ENCODE measurements at places on chromosomes 1 and 21. TPM values are rescaled to one million over a fixed set of nuclear protein-coding genes. Genes with fewer than 3 reads are reported as not detected.

The GJA5 gene
- not detected for total RNA-seq

The IVL gene
- total RNA-seq = not detected

DNA sequence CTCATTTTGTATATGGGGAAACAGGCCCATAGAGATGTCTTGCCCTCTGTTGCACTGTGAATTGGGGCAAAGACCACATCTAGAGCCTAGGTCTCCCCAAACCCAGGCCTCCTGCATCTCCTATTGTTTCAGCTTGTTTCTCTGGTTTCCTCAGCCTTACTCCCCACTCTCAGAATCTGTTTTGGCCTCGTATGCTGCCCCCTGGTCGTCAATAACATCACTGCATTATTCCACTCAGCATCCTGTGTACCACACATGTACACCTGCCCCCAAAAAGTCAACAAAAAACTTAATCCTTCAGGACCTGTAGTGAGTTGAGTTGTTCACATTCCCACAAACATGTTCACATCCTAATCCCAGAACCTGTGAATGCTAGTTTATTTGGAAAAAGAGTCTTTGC, 184.8 kb downstream of the BRINP2 start:
- no peak for DNase-seq

The LRRC39 gene
- total RNA-seq = 0.97 TPM

GRCh38 chr1:214551436-214552173, at the start of gene PTPN14:
Gene PTPN14, minus strand, starts transcription at chr1:214551602. Its CDS starts 86,799 bp downstream, at chr1:214464803.
- DNase-seq = no peak

The CRABP2 gene
- 4.5 TPM for total RNA-seq

GRCh38 chr1:145858238-145858900, 512 bp downstream of the PIAS3 start:
- DNase-seq = peak; percentile 70

DNA sequence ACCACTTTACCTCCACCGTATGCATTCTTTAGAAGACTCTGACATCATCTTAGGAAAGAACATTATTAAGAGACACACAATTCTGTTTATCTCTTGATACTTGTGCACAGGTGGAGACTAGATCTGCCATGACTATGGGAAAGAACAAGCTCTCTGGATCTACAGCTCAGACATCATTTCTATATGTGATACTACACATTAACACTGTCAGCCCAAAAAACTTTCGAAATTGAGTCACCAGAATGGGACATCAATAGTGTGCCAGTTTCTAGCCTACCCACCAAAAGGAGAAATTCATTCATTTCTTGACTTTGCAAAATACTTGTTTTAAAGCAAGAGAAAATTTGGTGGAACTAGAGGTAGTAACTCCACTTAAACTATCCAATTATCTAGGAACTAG, 6.0 kb upstream of the EVI5 start:
- no peak for DNase-seq

The TSPAN2 gene
- 14.2 TPM for total RNA-seq

GRCh38 chr1:214557952-214558735, 6.7 kb upstream of the PTPN14 start:
- no peak for DNase-seq

GRCh38 chr1:214400131-214400530, 119.2 kb downstream of the SMYD2 start:
- DNase-seq = no peak

The TIE1 gene
- not detected for total RNA-seq

The RAB3B gene
- 0.02 TPM for total RNA-seq

DNA sequence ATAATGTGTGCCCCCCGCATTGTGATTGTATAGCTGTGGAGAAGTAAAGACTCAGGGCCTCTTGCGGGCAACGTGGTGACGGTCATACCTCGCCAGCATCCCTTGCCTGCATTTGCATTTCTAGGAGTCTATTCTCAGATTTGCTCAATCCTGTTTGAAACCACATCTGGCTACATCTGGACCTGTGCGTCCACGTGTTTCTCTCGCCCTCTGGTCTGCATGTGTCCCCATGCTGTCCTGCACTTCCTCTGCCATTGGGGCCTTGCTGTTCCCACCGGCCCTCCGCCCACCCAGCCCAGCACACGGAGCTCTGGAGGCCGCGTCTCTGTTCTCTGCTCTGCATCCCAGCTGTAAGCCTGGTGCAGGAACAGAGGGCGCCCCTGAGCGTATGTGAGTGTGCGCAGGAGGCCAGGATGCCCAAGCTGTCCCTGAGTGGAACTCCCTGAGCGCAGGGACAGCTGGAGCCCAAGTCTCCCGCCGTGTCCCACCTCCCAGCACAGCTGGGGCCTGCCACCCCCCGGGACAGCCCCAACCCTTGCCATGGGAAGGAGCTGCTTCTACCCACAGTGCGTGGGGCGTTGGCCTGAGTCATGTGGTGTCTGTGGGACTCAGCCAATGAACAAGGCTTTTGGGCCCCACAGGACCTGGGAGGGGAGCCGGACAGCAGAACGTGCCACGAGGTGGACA, 1.6 kb downstream of the KRTAP10-2 start:
- no peak for DNase-seq

DNA sequence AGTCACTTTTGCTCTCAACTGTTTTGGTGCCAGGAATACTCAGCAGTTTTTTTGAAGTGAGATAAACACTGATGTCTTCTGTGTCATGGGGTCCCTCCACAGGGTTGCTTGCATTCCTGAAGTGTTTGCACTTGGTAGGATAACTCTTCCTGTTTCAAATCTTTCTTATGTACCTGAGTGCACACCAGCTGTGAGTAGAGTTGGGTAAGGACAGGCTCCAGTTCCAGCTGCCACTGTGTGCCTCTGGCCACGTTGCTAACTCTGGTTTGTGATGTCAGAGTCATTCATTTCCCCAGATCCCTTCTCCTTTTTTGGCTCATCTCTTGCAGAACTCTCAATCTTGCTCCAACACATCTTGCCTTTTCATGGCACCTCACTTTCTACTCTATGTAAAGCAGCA, 356.3 kb upstream of the B3GALT2 start:
- DNase-seq = no peak

- DNase-seq = no peak
These were observed 91.4 kb upstream of the S1PR1 start for GRCh38 chr1:101145449-101145820.

- DNase-seq = no peak
These were observed 124.5 kb downstream of the GREM2 start for GRCh38 chr1:240487493-240487892.

The GJA8 gene
- not detected for total RNA-seq

The FYB2 gene
- total RNA-seq = not detected

- no peak for DNase-seq
These were observed 1.5 kb upstream of the CLCNKA start for GRCh38 chr1:16020325-16020724.

- no peak for DNase-seq
These were observed 61.4 kb upstream of the DIRAS3 start for GRCh38 chr1:68111519-68112436.

- no peak for DNase-seq
These were observed 28.1 kb upstream of the B3GALNT2 start for GRCh38 chr1:235532360-235532759.

GRCh38 chr1:31800674-31800967, 15.2 kb downstream of the SPOCD1 start:
- DNase-seq = no peak

DNA sequence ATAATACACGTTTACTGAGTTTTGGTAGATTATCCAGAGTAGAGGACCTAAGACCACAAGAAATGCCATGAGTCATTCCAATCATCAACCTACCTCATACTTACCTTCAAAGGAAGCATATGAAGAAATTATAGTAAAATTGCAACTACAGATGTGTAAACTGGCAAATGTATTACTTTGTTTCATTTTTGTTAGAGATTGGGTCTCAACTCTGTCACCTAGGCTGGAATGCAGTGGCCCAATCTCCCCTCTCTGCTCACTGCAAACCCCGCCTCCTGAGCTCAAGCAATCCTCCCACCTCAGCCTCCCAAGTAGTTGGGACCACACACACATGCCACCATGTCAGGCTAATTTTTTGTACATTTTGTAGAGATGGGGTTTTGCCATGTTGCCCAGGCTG, 5.2 kb downstream of the TMCO1 start:
- DNase-seq = no peak

GRCh38 chr1:10596780-10597179, 122.0 kb downstream of the PEX14 start:
- DNase-seq = no peak

The LCE3D gene
- total RNA-seq = not detected

DNA sequence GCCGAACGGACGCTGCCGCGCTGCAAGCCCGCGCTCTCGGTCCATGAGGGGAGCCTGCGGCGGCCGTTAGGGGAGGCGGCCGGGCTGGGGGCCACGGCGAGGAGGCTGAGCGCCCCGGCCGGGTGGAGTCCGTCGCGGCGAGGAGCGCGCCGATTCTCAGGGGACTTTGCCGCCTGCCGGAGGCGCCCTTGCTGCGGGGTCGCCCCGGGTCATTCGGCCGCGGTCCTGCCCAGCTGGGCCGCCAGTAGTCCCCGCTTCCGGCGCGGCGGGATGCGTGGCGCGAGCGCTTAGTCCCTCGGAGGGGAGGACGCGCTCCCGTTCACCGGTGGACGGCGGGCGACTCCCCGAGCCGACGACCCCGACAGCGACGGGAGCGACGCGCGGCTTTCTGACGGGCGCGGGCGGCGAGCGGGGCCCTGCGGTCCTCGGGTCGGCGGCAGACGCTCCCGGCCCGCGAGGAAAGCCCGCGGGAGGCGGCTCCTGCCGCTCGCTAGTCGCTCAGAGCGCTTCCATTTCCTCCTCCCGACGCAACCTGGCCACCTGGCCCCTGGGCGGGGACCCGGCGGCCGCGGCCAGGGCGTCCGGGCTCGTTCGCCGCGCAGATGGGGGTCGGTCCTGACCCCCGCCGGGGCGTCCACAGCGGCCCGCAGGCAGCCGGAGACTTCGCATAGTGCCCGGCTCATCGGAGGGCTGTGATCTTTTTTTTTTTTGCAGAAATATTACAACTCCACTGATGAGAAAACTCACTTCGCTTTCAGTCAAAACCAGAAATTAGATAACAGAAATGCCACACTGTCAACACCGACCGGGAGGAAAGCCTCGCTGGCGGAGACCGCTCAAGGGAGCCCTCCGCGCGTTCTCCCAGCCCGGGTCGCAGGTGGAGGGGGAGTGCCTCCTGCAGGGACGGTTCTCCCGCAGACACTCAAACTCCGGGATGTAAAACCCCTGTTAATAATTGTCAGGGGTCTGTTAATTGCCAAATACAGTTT, 641 bp upstream of the ZBTB21 start:
- DNase-seq = peak; percentile 25

DNA sequence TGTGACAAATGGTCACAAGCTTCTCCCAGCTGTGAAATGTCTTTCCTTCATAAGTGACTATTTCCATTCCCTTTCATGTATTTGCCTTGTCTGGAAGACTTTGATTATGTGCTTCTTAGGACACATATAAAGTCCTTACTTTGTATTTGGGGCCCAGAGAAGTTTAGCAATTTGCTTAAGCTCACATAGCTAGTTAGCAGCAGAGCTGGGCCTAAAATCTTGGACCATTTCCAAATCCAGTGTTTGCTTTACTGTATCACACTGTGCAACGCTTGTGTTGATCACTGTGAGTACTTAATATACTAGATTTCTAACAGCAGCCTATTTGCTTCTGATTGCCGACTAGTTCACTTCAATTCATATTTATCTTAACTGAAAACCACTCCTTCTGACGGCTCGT, 2.2 kb upstream of the KCNA3 start:
- no peak for DNase-seq

The ARTN gene
- total RNA-seq = 0.65 TPM

The KRTAP8-1 gene
- total RNA-seq = not detected

The SLC44A5 gene
- total RNA-seq = 1.1 TPM

GRCh38 chr1:10195570-10195969, 14.8 kb upstream of the KIF1B start:
- DNase-seq = no peak

- DNase-seq = no peak
These were observed 489.3 kb upstream of the VAMP3 start for GRCh38 chr1:7281821-7282220.

The OR6N1 gene
- total RNA-seq = not detected

GRCh38 chr1:151458802-151459330, 428 bp downstream of the POGZ start:
- peak; percentile 45 for DNase-seq

DNA sequence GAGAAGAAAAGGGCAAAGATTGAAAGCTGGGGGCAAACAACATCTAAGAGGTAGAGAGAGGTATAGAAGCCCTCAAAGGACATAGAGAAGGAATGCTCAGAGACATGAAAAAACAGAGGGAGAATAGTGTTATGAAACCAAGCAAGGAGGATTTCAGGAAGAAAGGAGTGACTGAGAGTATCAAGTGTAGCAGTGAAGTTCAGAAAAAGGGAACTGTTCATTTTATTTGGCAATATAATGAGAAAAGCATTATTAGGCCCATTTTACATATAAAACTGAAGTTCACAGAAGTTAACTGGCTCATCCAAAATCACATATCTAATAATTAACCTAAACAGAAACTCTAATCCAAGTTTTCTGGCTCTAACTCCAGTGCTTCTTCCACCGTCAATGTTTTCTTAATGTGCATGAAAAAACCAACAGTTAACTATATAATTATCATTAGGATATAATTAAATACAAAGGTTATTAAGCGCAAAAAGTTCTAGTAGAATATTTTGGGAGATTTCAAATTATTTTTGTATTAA, 17.7 kb downstream of the NEXN start:
- DNase-seq = no peak

- DNase-seq = no peak
These were observed 15.5 kb upstream of the PADI4 start for GRCh38 chr1:17292299-17293160.

- no peak for DNase-seq
These were observed 54.4 kb upstream of the NEK7 start for GRCh38 chr1:198102454-198102827.

- no peak for DNase-seq
These were observed 10.8 kb upstream of the ASCL5 start for GRCh38 chr1:201137579-201138310.

DNA sequence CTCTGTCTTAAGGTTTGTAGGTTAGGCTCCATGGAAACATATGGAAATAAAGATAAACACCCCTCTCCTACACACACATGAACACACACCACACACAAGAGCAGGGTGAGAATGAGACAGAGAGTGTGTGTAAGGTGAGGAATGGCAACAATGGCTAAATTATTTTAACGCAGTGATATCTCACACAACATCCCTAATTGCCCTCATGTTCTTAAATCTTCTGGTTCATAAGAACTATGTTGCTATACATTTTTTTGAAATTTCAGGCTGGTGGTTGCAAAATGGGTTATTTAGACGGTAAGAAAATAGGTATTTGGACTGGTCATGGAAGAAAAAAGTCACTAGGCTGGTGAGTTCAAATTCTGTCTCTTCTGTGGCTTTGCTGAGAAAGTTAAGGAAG, 316.7 kb upstream of the ESRRG start:
- DNase-seq = no peak

- no peak for DNase-seq
These were observed 309.7 kb downstream of the SEC16B start for GRCh38 chr1:177660188-177660587.

The TMEM59 gene
- total RNA-seq = 160 TPM

DNA sequence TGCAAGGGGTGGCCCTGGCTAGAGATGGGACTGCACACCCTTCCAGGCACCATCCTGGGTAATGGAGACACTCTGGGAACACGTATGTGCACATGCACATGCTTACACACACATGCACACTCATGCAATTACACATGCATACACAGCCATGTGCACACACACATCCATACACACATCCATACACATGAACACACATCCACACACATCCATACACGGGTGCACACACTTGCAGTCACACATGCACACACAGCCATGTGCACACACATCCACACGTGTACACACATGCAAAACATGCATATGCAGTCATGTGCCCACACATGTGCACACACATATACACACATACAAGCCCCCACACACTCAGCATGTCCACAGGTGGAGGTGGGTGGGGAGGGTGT, 22.3 kb upstream of the POFUT2 start:
- DNase-seq = no peak

- DNase-seq = no peak
These were observed 55.8 kb upstream of the SELENON start for GRCh38 chr1:25744140-25744581.

The SHISA4 gene
- 0.37 TPM for total RNA-seq

Data from T-helper 17 cell (primary cell).